Activated CD4-positive, CD25-positive, alpha-beta regulatory T cell treated with anti-CD3 and anti-CD28 coated beads, Interleukin-2, amount 50 U/mL, for 16 hours (primary cell): ENCODE measurements at places on chromosomes 11 and 22.

- DNase-seq = peak; percentile 52
Measured at GRCh38 chr11:8099291-8099899, 18.4 kb downstream of the TUB start.

DNA sequence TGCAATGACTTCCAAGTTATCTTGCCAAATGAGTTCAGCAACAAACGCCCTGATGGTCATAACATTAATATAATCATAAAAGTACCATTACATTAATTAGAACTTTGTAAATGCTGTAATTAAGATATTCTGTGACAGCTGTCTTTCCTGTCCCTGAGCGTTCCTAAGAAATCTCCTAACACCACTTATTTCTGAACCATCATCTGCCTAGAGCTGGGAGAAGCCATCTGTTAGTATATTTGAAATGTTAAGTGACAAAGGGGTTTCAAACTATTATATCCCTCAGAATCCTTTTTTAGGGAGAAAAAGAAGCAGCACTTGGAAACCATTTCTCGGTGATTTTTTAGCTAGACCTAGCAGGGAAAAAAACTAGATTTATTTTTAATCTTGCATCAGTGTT is 657.5 kb downstream of the FAM181B start:
- DNase-seq = no peak

GRCh38 chr11:20158597-20159257 is 1.5 kb downstream of the DBX1 start:
- DNase-seq = no peak

- DNase-seq = no peak
Measured at GRCh38 chr11:96317985-96318384, 25.0 kb downstream of the MAML2 start.

- DNase-seq = no peak
Measured at GRCh38 chr11:42773729-42774128, 538.1 kb upstream of the API5 start.

GRCh38 chr11:78420796-78421209 is 3.2 kb upstream of the GAB2 start:
- no peak for DNase-seq

- DNase-seq = no peak
Measured at GRCh38 chr22:37177221-37177620, 10.8 kb downstream of the C1QTNF6 start.

DNA sequence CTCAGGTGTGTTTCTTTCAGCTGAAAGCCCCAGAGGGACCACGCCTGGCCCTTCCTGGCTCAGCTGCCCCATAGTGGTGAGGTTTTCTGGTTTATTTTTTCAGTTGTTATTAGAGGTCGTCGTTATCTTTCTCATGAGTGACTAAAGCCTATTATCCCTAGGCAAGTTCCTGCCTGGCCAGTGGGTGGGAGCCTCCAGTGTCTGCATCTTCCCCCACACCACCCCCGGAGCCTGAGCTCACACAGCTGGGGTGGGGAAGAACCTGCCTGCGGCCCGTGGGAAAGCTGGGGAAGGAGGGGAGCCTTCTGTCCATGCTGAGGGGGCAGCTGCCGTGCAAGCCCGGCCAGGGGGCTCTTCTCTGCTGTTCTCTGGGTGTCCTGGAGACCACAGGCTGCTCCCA is 24.3 kb upstream of the PPFIA1 start:
- no peak for DNase-seq

- DNase-seq = no peak
Measured at GRCh38 chr11:134395002-134395401, 17.0 kb downstream of the B3GAT1 start.

GRCh38 chr11:20126724-20127123 is 33.6 kb downstream of the DBX1 start:
- DNase-seq = no peak

DNA sequence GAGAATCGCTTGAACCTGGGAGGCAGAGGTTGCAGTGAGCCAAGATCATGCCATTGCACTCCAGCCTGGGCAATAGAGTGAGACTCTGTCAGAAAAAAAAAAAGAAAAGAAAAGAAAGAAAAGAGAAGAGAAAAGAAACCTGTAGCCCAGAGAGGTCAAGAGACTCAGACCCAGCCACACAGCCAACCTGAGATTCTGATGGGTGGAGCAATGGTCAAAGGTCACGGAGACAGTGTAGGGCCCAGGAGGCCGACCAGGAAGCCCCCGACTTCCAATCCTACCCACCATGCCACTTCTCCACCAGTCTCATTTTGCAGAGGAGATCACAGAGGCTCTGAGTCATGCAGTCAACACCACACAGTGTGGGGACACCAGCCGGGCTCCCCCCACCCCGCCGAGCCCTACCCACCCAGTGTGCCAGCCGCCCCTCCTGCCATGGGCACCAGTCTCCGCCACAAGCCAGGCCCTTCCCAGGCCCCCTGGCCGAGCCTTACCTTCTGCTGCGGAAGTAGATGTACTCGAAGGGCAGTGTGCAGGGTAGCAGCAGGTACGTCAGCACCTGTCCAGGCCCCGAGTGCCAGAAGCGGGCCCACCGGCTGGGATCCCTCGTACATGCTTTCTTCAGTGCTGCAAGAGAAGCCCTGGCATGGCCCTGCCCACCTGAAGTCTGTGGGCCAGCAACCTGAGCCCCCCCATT is 7.9 kb downstream of the PNPLA5 start:
- no peak for DNase-seq
